ENCODE measurements at places on chromosomes 3 and 15.

DNA sequence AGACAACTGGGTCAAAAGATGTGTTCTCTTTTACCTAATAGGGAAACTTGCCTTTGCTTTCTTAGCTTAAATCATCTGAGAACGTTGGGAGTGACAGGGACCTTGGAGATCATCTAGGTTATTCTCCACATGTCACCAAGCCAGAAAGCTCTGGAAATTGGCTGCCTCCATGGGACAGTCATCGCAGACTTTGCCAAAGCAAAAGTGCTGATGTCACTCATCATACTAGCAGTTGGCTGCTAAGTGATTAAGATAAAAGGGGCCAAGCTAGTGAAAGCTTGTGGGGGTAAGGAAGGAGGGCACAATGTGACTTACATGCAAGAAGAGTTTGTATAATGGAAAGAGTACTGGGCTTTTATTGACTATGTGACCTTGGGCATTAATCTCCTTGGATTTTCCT, 198.0 kb upstream of the PFN2 start:
- DNase-seq, result no peak

- no peak for DNase-seq
Measured at GRCh38 chr3:16118396-16118795, 56.1 kb upstream of the GALNT15 start.

GRCh38 chr3:129197321-129197720, 13.6 kb upstream of the CNBP start:
- no peak for DNase-seq

- peak; percentile 5 for DNase-seq
Measured at GRCh38 chr15:76057332-76058000, 2.3 kb upstream of the TMEM266 start.

- no peak for DNase-seq
Measured at GRCh38 chr15:42711746-42712145, 25.2 kb downstream of the CDAN1 start.

- no peak for DNase-seq
Measured at GRCh38 chr15:51303462-51303980, 34.9 kb downstream of the CYP19A1 start.

- no peak for DNase-seq
Measured at GRCh38 chr3:101979033-101979432, 129.7 kb downstream of the NFKBIZ start.

DNA sequence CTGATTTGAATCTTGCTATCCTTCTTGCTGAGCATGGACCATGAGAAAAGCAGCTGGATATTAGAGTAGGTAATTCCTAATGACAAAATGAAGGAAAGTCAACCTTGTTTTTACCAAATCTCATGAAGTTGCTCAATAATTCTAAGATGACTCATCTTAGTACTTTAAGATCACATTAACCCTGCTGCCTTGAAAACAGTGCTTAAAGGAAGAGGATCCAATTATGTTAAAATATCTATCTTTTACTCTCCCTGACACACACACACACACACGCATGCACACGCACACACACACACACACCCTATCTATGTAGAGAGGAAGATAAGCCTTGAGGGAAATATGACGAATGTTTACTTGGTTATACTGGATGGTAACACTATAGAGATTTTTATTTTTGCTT, 16.0 kb upstream of the MYO1E start:
- DNase-seq, result no peak

DNA sequence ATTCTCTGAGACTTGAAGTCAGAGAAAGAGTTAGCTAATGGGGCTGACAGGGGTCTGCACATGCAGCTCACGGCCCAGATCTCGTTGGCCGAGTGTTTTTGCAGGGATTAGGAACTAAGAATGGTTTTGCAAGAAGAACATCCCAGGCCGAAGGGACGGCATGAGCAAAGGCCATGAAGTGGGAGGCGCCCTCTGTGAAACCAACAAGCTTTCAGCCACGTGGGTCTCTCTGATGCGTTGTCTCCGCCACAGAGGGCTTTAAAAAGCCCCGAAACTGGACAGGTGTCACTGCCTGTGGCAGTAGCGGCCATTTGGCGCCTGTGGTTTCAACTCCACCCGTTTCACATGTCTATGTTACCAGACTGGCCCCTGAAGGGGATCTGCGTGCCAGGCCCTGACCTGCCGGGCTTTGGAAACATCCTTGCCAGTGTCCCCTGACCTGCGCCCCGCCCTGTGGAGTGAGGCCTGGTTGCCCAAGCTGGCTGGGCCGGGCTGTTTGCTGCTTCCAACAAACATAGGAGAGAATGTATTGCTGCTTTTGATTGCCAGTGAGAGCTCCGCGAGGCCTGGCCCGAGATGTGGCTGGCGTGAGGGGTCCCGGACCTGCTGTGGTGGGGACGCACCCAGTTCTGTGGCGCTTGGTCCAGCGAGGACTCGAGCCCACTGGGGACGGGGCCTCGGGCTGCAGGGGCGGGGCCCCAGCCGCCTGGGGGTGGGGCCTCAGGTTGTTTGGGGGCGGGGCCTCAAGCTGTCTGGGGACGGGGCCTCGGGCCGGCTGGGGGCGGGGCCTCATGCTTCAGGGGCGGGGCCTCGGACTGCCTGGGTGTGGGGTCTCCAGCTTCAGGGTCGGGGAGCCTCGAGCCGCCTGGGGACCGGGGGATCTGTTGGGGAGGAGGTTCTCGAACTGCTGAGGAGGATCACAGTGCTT, 30.4 kb downstream of the GOLGA6L2 start:
- no peak for DNase-seq

- no peak for DNase-seq
Measured at GRCh38 chr15:94588993-94589392, 357.6 kb downstream of the MCTP2 start.
